Stimulated activated CD4-positive, alpha-beta T cell treated with anti-CD3 and anti-CD28 coated beads, Interleukin-1b, Interleukin-23, amount 100 ng/mL, for 1 hour (primary cell): ENCODE measurements at places on chromosomes 2 and 18.

GRCh38 chr2:190922376-190922775, 41.8 kb downstream of the GLS start:
- DNase-seq = no peak

DNA sequence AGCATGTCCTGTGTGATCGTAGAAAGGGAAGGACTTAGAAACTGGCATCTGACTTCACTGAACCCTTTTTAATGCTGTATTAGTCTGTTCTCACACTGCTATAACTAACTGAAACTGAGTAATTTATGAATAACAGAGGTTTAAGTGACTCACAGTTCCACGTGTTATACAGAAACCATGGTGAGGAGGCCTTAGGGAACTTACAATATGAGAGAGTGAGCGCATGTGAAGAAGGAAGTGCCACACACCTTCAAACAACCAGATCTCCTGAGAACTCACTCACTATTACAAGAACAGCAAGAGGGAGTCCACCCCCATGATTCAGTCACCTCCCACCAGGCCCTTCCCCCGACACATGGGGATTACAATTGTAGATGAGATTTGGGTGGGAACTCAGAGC, 811.3 kb downstream of the CPS1 start:
- DNase-seq = no peak

GRCh38 chr18:71336576-71337210, 1047.8 kb downstream of the SOCS6 start:
- DNase-seq = no peak

GRCh38 chr2:72210470-72210869, 62.8 kb upstream of the CYP26B1 start:
- no peak for DNase-seq

- no peak for DNase-seq
Measured at GRCh38 chr2:36520431-36520830, 77.5 kb downstream of the FEZ2 start.

GRCh38 chr2:233690444-233690843, 2.2 kb upstream of the UGT1A6 start:
- no peak for DNase-seq
